ENCODE measurements at places on chromosomes 4 and X.

GRCh38 chr4:14529653-14530052, 472.6 kb upstream of the CPEB2 start:
- DNase-seq = no peak

GRCh38 chr4:56302760-56303159, 84.5 kb downstream of the AASDH start:
- DNase-seq = no peak

GRCh38 chrX:24902806-24903205, 113.0 kb downstream of the ARX start:
- no peak for DNase-seq

DNA sequence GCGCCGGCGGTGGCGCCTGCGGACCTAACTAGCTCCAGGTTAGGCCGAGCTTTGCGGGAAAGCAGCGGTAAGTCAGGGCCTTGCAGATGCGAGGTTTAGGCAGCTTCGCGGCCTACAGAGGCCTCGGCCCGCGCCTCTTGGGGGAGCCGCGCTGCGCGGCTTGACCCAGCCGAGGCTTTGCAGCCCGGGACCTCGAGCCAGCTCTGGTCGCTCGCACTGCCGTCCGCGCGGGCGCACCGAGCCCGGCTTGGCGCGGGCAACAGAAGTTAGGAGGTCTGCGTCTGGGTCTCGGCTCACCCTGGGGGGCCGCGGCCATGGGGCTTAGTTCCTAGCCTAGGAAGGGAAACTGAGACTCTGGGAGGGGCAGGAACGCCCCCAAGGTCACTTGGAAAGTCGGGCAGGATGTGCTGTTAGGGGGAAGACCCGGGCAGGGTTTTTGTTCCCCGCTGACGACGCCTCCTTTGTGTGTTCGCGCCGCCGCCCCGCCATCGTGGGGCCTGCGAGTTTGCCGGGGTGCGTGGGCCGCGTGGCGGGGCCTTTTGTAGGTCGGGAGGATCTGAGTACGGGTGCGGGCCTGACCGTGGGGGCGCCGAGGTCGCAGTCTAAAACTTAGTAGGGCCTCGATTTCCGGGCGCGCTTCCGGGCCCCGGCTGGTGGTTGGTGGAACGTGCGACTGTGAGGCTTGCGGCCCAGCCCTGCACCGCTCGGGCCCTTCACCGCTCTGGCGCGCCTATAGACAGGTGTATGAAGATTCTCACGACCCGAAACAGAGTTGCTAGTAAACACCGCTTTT, 482 bp downstream of the RNF4 start:
- DNase-seq = peak; percentile 51

- DNase-seq = peak; percentile 96
Measured at GRCh38 chr4:5206016-5206790, 154.9 kb downstream of the STK32B start.

- peak; percentile 35 for DNase-seq
Measured at GRCh38 chr4:151808120-151808529, 47.3 kb upstream of the GATB start.

DNA sequence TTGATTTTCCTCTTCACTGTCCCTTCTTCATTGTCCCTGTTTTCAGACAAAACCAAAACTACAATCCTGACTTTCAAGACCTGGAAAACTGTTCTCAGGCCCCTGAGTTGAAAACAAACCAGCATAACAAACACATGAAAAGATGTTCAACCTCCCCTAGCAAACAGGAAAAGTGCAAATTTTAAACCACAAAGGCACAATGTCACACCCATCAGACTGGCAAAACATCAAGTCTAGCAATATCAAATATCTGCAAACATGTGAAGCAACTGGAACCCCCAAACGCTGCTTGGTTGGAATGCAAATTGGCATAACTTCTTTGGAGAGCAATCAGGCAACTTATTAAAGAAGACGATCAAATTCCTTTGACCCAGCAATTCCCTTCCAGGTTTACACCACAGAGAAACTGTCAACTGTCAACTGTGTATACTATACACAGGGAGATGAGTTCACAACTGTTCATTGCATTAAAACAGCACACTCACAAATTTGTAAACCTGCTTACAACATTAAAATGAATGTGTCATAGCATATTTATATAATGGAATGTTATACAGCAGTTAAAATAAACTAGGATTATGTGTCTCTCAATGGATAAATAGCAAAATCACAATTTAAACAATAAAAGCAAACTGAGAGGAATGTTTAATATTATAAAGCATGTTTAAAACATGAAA, 7.0 kb downstream of the USP46 start:
- DNase-seq = no peak

DNA sequence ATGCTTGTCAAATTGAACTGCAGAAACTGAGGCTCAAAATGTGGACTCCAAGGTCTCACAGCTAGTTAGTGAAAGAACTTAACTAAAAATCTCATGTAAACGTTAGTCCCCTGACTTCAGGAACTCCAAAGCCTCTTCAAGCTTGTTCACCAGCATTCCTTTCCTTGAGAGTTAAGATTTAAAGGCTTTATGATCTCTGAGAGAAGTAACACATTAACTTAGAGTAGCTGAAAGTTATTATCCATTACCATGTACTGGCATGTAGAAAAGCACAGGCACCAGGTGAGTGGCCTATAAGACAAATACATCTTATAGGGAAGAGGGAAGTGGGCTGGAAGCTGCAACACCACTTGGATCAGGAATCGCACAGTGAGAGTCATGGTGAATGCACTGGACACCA, 15.3 kb downstream of the PARM1 start:
- DNase-seq = no peak

GRCh38 chr4:43163101-43163792, 270.7 kb downstream of the GRXCR1 start:
- DNase-seq = no peak

- no peak for DNase-seq
Measured at GRCh38 chr4:168575473-168575872, 78.6 kb downstream of the PALLD start.

DNA sequence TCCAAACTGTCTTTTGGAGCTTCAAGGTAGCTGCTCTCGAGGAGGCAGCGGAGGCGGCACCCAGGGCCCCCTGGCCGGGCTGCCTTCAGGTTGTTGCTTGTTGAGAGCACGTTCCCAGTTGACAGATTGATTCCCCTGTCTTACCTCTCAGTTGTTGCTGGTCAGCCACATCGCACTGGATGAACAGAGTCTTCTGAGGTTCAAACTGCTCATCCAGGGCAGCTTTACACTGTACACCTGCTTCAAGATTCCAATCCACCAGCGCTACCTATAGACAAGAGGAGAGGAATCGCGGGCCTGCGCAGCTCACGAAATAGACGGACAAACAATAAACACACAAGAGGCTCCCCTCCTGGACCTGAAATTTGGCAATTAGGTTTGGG, 497 bp downstream of the HPGD start:
- no peak for DNase-seq

- DNase-seq = no peak
Measured at GRCh38 chrX:25156832-25157231, 141.1 kb upstream of the ARX start.

DNA sequence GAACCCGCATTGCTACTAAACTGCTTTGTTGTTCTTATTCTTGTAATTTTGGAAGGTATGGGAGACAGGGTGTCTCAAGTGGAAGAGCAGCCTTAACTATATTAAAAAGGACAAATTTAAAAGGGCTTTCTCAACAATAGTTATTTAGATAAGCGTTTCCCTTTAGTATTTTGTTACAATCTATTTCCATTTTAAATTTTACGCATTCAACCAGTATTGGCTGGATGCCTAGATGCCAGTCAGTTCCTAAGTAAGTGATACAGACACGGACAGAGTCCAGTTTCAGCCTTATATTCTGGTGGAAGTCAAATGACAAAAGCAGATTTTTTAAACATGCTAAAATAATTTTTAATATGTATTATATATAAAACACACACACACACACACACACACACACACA, 28.3 kb downstream of the FAT1 start:
- DNase-seq = no peak

All from Daoy (cell line).